Frontal cortex (tissue), 4 donors: ENCODE measurements at places on chromosomes 5 and 9.
A peak's percentile ranks its signal among the peaks of the same experiment; 100 is the strongest.

GRCh38 chr9:130699047-130699446, 5.5 kb downstream of the EXOSC2 start:
- DNase-seq: no peak

GRCh38 chr9:676780-677438, 164.6 kb upstream of the DMRT1 start:
- DNase-seq: no peak

- no peak for DNase-seq
These were observed 7.7 kb upstream of the TRAF1 start for GRCh38 chr9:120934281-120934680.

DNA sequence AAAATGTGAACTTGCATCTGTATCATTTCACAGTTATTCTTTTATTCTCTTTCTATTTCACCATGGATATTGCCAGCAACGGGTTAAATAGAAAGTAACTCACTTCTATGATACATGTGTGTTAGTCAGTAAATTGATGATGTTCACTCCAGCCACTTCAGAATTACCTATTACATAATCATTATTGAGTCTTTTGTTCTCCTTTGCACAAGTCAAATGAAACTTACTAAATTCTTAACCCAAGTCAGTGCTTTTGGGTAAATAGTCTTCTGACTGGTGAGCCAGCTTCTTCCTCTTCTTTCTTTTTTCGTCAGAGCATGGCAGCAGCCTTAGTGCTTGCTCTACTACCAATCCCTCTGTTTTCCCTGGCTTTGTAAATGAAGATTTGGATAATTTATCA, 344.3 kb downstream of the RAB3C start:
- no peak for DNase-seq

GRCh38 chr9:134625361-134626068, 16.1 kb upstream of the COL5A1 start:
- DNase-seq: no peak

GRCh38 chr5:146706321-146706972, 172.1 kb downstream of the PPP2R2B start:
- DNase-seq: no peak

DNA sequence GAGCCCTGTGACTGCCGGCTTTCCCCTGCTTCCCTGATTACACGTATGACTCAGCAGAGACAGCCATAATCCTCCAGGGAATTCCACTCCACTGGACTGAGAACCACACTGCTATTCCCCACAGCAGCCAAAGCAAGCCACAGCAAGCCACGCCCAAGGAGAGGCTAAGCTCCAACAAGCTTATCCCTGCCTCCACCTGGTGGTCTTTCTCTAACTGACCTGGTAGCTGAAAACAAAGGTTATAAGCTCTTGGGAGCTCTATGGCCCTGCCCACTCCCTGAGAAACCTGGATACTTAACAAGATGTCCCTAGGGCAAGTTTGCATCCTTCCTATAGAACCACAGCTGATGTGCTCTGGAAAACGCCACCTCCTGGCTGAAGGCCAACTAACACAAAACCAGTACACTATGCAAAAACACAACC, 613.7 kb upstream of the CDH18 start:
- DNase-seq: no peak

DNA sequence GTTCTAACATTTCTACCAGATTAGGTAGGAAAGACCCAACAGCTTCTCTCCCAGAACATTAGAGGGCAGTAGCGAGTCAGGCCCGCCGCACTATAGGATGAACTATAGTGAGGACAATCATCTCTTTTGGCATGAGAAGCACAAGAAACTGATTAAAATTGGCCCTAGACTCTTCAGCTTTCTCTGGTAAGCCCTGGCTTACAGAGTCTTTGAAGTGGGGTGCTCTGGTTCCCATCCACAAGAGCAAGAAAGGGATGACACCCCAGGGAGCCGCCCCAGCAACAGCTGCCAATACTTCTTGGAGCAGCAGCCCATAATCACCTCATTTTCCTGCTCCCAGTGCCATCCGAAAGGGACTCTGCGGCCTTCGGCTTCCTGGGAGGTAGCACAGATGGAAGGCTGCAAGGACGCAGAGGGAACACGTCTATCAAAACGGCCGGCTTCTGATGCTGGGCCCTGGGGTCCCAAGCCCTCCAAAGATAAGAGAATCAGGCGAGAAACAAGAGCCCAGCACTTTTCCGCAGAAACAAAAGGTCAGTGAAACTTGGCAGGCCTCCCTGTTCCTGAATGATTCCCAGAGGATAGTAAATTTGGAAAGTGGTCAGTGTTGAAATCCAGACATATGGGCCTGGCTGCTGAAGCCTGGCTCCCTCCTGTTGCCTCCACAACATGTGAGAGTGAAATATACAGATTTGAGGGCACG, 69.3 kb downstream of the HSD17B3 start:
- no peak for DNase-seq

DNA sequence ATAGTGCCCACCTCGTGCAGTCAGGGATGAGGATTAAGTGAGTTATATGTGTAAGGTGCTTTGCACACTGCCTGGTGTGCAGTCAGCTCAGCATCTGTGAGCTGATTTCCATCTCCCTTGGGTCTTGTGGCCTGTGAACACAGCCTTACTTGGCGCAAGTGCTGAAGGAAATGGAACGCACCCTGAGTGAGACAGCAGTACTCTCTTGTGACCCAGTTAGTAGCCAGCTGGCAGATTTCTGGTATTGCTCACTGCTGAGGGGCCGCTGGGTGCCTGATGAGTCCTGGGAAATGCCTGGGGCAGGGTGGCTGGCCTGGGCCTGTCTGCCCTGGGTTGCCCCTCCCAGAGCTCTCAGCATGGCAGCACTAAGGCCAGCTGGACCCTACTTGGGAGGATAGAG, 90.9 kb upstream of the BOD1 start:
- DNase-seq: peak; percentile 47

GRCh38 chr5:14840624-14841023, 31.0 kb downstream of the ANKH start:
- DNase-seq: no peak
